ENCODE measurements at places on chromosomes 2 and 18.

DNA sequence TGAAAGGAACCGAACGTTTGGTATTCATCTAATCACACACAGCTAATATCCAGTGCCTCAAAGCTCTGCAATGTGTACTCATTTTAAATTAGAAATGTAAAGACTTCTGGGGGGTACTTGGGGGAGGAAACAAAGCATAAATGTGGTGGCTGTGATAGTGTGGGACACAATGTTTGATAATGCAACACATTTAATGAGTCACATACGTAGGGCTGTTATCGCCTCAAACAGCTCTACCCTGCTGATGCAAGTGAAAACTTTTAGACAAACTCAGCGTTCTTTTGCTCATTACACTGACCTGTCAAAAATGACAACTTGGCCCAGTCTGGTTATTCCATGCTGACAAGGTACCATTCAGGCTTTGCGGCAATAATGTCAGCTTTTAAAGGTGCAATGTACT is 1227.1 kb upstream of the CELF4 start:
- DNase-seq, result no peak

GRCh38 chr18:49572611-49573345 is 10.9 kb downstream of the LIPG start:
- DNase-seq, result no peak

GRCh38 chr2:100702438-100703109 is 117.4 kb upstream of the NPAS2 start:
- DNase-seq, result no peak

DNA sequence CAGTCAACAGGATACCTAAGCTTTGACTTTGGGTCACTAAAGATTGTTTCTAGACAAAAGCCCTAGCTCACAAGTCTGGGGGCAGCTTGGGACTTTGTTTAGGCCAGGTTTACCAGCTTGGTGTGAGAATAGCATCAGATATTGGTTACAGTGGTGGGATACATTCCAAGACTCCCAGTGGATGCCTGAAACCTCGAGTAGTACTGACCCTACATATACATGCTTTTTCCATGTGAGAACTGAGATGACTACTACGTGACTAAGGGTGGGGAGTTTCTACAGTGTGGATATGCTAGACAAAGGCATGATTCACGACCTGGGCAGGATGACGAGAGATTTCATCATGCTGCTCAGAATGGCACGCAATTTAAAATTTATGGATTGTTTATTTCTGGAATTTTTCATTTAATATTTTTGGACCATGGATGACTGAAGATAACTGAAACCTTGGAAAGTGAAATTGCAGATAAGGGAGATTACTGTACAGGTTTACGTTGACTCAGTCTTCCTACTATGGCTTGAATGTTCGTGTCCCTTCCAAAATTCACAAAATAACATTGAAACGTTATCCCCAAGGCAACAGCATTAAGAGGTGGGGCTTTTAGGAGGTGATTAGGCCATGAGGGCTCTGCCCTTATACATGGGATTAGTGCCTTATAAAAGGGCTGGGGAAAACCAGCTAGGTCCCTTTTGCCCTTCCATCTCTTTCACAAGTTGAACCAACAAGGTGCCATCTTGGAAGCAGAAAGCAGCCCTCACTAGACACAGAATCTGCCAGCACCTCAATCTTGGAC is 50.2 kb upstream of the CTAGE1 start:
- DNase-seq, result peak; percentile 99

- no peak for DNase-seq
Measured at GRCh38 chr2:70003093-70003830, 41.8 kb upstream of the ASPRV1 start.

GRCh38 chr2:11683476-11683875 is 13.5 kb upstream of the NTSR2 start:
- no peak for DNase-seq

All from fibroblast of skin of abdomen (primary cell).